Fibroblast of skin of scalp (primary cell): ENCODE measurements at places on chromosomes 1 and 21.

GRCh38 chr1:233606813-233607212 is 7.1 kb upstream of the KCNK1 start:
- no peak for DNase-seq

DNA sequence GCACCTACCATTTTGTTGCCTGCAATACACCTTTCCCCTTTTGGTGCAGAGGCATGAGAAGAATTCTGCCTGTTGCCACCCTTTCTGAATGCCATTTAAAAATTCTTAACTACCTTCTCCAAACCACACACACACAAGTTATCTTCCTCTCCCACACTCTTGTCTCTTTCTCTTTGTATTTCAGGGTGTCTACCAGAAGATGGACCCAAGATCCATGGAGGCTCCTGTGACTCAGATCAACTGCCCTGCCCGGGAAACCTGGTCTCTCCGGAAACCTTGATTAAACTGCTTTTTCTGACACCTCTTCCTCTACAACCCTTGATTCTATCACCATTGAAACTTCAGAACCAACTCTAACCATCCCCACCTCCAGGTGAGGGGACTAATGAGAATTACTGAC is 2.4 kb upstream of the TARS2 start:
- DNase-seq, result peak; percentile 44

- DNase-seq, result no peak
Observed at GRCh38 chr21:42495765-42496119, 282 bp downstream of the RSPH1 start.

DNA sequence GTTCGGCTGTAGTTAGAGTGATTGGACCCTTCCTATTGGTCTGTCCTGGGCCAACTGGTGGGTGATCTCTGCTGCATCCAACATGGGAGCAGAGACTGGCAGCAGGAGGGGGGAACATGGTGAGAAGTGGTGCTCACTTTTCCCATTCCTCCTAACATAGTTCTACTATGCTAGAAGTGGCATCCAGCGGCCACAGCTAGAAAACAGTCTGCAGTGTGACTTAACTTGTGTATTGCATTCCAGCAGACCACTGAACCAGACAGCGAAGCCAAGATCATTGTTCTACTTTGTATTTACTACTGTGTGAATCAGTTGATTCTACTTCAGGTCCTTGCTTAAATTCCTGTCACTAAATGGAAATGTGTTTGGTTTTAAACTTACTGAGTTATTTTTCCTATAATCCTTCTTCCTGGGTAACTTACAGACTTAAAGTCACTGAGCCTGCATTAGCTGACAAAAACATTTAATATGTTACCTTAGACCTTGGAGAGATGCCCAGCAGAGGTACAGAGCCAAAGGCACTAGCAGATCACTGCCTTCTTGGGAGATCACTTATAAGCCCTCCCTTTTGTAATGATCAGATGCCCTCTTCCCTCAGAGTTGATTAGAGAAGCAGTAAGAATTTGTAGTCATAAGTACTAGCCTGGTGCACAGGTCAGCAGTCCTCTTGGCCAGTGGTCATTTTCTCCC is 8.2 kb downstream of the FABP3 start:
- DNase-seq, result no peak

DNA sequence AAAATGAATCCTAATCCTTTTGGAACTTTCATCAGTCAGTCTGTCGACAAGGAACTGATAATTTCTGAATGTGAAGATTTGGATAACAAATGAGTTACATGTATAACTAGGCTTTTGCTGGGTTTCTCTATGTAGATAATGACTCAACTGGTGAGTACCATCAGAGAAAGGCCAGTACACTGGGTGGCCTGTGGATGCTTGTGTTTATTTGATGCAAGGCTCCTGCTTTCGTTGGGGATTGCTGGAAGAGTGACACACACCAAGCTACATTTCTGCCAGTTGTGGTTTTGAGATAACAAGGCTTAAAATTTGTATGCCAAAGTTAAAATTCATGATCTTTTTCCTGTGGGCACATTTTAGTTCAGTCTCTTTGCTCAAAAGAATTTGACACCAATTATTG is 115.7 kb upstream of the UBE2U start:
- peak; percentile 89 for DNase-seq

DNA sequence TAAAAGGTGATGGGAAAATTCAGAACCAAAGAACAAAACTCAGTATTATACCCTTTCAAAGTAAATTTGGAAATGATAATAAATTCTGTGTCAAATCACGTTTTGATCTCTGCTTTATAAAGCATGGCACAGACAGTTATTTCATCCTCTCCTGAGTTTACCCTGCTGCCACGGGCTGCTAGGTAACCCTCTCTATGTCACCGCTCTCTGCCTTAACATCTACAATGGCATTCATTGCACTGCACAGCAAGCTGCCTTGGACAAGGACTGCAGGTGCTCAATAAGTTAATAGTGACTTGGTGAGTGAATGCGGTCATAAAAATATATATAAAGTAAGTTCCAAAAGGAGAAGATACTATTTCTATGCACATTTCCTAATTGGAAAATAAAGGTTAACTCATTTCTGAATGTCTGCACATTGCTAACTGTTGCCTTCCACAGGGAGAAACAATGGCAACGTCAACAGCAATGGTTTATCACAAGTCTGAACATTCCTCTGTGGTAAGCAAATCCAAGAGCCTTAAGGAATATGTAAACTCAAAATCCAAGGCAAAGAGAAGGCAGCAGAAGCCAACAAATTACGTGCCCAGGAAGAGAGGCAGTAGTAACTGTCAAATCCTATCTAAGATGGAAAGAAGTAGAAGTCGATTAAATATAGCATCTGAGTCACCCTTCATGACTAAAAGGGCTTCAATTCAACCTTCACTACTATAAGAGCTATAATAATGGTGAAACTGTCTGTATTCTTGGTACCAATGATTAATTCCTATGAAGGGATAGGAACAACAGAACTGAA is 19.4 kb downstream of the FYB2 start:
- DNase-seq, result no peak

- DNase-seq, result no peak
Observed at GRCh38 chr21:36719614-36720013, 20.7 kb downstream of the SIM2 start.

DNA sequence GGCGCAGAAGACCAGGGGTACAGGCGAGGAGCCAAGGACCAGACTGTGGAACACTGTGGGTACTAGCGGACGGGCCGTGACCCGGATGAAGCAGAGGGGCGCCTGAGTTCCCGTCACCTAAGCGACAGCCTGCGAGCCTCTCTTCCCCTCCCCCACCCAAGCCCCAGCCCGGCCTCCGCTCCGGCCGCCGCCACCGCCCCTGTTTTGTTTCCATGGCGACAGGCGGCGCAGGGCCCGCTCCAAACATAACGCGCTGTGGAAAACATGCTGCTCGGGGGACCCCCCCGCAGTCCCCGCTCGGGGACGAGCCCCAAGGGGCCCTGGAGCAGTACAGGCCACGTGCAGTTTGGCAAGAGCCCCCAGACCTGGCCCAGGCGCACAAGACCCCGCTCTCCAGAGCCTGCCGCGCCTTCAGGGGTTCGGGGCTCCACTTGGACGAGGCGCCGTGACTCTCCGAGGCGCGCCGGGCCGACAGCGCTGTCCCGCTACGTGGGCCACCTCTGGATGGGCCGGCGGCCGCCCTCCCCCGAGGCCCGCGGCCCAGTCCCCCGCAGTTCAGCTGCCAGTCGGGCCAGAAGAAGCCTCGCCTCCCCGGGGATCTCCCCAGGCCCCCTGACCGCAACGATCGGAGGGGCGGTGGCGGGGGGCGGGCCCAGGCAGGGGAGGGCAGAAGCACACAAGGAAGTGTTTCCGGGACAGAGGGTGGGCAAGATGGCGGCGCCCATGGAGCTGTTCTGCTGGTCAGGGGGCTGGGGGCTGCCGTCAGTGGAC is at the start of gene MTX1:
TSS of gene MTX1 (plus strand) at position 155 of the 771 bp plus-strand sequence. CDS start at position 265, 110 bp downstream.
- peak; percentile 88 for DNase-seq

DNA sequence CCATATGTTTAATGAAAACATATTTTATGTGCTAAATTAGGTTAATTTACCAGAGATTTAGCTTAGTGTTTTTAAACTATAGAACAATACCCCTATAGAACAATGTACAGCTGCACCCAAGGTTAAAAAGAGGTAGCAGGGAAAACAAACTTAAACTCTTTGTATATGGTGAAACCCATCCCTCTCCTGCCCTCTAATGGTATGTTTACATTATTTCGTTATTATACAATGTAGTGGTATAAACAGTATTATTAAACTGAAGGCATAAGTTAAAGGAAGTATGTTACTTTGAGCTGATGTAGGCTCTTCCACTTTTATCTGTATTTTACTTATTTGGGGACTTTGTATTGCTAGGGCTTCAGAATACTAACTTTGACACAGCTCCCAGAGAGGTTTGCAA is 16.7 kb upstream of the ZYG11A start:
- DNase-seq, result peak; percentile 7

DNA sequence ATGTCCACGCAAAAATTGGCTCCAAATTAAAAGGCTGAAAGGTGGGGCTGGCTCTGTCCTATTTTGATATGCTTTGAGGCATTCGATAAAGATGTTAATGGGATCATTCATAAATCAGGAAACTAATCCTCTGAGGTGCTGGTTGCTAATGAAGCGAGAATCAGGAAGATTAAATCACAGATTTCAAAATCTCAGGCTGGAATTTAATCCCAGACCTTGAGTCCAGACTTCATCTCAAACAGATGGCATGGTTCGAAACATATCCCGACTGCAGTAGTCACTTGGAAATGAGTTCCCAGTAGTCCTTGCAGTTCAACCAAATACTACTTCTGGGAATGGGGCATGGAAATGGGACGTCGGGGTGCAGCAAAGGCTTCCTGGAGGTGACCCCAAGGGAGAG is 4.5 kb upstream of the KLF17 start:
- DNase-seq, result no peak

DNA sequence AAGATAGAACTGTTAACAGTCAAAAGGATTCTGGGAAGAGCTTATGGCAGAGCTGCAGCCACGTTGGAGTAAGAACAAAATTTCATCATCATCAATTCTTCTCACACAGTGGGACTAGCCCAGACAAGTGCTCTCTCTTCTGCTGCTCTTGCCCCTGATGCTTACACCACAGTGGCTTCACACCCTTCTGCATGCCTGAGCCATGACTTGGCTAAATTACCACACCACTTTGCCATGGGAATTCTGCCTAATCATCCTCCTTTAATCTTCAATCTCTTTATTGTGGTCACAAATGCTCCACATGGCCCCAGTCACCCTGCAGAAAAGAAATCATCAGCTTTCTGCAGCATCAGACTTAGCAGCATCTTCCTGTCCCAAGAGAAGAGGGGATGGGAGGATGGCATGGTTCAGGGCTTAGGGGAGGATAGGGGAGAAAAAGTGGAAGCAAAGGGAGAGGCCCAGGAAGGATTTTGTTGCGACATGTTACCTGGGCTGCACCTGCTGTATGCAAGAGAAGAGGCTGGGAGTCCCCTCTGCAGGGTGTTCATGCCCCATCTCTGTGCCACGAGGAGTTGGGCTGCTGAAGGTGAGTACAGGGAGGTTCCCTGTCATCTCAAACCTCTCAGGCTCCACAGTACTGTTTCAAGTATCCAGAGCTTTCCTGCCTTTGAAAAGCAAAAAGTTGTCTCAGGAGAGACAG is 9.0 kb upstream of the RPTN start:
- peak; percentile 85 for DNase-seq

GRCh38 chr1:14578156-14578555 is 20.3 kb upstream of the KAZN start:
- peak; percentile 34 for DNase-seq

- DNase-seq, result no peak
Observed at GRCh38 chr1:53727461-53728092, 11.4 kb downstream of the GLIS1 start.

GRCh38 chr1:49306507-49307070 is 529.9 kb upstream of the BEND5 start:
- no peak for DNase-seq

DNA sequence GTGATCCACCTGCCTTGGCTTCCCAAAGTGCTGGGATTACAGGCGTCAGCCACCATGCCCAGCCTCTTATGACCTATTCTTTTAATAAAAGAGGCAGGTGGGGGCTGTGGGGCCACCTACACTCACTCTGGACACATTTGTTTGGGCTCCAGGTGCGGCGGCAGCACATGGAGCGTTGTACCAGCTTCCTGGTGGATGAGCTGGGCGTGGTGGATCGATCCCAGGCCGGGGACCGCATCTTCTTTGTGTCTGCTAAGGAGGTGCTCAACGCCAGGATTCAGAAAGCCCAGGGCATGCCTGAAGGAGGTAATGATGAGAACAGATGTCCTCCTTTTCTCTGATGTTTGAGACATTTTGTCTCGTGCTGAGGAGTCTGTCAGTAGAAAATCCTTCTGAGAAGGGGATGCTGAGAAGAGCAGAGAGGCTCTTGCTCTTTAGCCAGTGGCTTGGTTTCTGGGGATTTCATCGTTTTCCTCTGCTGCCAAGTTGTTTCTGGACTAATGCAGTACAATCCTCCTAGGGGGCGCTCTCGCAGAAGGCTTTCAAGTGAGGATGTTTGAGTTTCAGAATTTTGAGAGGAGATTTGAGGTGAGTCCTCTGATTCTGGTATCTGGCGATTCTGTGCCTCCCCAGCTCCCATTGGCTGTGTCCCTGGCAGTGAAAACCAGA is 17.9 kb upstream of the MIIP start:
- DNase-seq, result peak; percentile 83

GRCh38 chr1:151055581-151055980 is 3.8 kb downstream of the CDC42SE1 start:
- no peak for DNase-seq
